Stimulated activated CD4-positive, alpha-beta T cell treated with anti-CD3 and anti-CD28 coated beads, Interleukin-1b, Interleukin-23, amount 100 ng/mL, for 1 hour (primary cell): ENCODE measurements at places on chromosomes 6 and 20.

GRCh38 chr20:15951658-15952057, 621.6 kb downstream of the KIF16B start:
- DNase-seq: no peak

- DNase-seq: no peak
Observed at GRCh38 chr6:144528743-144529425, 243.7 kb downstream of the UTRN start.

GRCh38 chr6:41278699-41279405, 7.6 kb downstream of the TREM1 start:
- no peak for DNase-seq

DNA sequence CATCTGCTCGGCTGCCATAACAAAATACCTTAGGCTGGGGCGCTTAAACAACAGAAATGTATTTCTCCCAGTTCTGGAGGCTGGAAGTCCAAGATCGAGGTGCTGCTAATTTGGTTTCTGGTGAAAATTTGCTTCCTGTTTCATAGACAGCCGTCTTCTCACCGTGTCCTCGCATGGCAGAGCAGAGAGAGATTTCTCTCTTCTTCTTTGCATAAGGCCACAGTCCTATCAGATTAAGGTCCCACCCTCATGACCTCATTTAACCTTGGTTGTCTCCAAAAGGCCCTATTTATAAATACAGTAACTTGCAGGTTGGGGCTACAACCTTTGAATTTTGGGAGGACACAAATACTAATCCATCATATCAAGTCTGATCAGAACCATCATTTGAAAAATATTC, 544.3 kb downstream of the KIF16B start:
- no peak for DNase-seq
